Cardiac fibroblast (primary cell): ENCODE measurements at places on chromosomes 13 and 19.
A peak's percentile ranks its signal among the peaks of the same experiment; 100 is the strongest.

DNA sequence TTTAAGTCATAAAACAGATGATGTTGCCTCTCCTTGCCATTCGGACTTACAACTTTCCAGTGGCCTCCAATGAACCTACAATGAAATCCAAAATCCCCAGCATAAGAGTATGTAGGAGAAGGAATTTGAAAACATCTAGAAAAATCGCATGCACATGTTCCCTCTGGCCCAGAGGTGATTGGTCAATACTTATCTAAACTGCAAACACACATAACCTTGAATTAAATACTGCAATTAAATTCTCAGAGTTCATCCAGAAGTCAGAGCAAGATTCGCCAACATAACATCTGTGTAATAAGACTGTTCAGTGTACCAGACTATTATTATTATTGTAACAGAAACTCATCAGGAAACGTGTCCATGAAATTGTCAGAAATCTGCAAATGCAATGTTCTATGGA, 82.2 kb upstream of the USP29 start:
- DNase-seq: no peak

- no peak for DNase-seq
Measured at GRCh38 chr13:78133511-78133910, 214.9 kb upstream of the EDNRB start.

DNA sequence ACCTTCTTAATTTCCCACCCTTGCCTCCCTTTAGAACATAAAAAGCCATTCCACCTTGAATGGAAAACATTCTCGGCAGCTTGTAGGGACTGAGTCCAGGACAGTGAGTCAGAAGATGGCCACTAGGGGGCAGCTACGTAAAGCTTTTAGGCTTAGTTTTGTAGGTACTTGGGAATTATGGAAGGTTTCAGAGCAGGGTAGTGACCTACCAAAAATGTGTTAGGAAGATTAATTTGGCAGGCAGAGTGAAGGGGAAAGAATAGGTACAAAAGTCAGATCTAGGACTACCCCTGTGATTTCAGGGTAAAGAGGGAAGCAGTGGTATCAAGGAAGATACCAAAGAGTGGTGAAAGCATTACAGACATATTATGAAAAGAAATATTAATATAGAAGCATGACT, 198.4 kb downstream of the NDFIP2 start:
- DNase-seq: peak; percentile 82

GRCh38 chr13:53343361-53343744, 314.7 kb downstream of the OLFM4 start:
- no peak for DNase-seq

- DNase-seq: no peak
Measured at GRCh38 chr19:29268721-29269393, 55.9 kb upstream of the UQCRFS1 start.

- DNase-seq: no peak
Measured at GRCh38 chr13:72201726-72202125, 334.7 kb upstream of the DACH1 start.

DNA sequence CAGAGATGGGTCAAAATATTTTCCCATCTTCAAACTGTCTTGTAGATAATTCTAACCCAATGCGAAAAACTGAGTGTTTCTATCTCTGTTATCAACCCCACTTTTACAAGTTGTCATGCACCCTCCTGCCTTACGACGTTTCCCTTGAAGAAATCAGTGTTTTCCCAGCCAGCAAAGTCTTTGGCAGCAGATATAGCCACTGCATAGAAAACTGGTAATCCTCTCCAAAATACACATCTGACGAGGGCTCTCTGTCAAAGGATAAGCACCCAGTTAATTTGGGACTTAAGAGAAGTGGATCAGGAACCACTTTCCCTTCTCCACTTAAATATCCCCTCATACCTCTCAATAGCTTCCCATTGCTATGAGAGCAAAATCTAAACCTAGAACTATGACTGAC, 351.9 kb upstream of the MIR17HG start:
- no peak for DNase-seq

DNA sequence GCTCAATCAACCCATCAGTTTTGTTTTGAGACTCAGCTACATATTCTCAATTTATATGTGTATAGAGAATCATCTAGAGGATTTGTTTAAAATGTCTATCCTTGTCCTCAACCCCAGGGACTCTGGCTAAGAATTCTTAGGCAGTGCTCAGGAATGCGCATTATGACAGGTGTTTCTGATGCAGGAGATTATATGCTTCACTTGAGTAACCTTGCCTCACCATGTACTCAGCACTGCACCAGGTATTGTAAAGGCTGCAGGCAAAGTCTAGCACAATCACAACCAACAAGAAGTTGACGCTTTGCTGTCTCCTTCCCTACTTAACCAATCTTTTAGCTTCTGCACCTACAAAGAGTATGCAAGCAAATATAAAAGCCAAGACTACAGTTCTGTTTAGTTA, 79.6 kb downstream of the LACC1 start:
- no peak for DNase-seq

- no peak for DNase-seq
Measured at GRCh38 chr13:71492346-71492871, 374.6 kb downstream of the DACH1 start.

DNA sequence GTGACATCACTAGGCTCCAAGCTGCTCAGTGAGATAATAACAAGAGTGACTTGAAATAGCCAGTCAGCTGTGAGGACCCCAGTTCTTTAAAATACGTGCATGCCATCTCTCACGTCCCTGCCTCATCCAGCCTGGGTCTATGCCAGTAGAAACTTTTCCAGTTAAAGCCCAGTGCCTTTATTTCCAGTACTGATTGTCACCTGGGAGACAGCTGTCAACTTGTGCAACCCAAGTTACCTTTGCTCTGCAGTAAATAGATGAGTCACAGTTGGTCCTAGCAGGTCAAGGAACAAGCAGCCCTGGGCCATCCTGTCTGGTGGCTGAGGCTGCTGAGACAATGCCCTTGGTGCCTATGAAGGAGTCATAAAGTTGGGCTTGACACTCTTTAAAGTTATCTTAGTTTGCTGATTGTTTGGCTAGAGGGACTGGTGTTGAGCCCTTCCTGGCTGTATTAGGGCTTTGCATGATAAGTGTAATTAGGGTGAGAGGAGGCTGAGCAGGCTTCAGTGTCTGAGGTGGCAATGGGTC, 228.7 kb downstream of the LACC1 start:
- no peak for DNase-seq

GRCh38 chr13:111021270-111021669, 93.8 kb upstream of the ARHGEF7 start:
- DNase-seq: no peak

DNA sequence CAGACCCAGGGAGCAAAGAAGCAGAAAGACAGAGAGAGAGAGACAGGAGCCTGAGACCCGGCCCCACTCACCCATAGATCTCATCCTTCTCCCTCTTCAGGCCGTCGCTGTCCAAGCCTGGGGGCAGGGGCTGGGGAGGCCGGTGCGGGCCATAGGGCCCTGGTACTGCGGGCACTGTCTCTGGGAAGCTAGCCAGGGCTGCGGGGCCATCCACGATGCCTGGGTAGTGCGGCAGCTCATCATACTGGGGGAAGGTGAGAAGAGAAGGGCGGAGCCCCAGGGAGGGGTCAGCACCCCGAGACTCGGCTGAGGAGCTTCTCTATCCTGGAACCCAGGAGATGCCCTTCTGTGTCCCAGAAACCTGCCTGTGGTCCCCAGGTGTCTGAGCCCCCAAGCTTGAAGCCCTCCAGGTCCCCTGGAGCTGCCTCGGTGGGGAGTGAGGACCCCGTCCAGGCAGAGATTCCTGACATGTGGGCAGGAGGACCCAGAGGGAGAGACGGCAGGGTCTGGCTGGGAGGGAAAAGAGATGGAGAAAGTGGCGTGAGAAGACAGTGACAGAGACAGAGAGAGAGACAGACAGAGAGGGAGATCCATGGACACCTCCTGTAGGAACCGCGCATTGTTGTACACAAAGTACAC, 2.1 kb downstream of the MEIS3 start:
- DNase-seq: no peak

- DNase-seq: no peak
Measured at GRCh38 chr13:46313432-46314257, 73.4 kb downstream of the RUBCNL start.
